ENCODE measurements at places on chromosomes 3 and 15.

DNA sequence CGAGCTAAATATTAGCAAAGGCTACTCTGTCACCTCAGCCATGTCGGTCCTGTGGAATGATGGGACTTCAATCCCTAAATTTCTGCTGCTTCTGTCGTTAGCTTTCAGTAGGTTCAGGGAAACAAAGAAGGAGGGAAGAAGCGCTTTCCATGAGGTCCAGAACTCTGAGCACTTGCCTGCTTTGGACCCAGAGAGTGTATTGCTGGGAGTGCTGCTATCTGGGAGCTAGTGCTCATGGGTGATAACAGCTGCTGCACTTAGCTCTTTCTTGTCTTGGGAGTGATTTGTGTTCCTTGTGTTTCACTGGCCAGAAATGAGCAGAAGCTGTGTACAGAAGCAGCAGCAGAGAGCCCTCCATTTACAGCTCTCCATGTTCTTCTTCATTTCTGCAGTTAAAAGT lies 369.8 kb downstream of the DIPK2A start:
- DNase-seq, result no peak

- no peak for DNase-seq
Measured at GRCh38 chr3:108175352-108175751, 46.9 kb downstream of the IFT57 start.

GRCh38 chr3:173703771-173704170 lies 306.2 kb downstream of the NLGN1 start:
- DNase-seq, result no peak

DNA sequence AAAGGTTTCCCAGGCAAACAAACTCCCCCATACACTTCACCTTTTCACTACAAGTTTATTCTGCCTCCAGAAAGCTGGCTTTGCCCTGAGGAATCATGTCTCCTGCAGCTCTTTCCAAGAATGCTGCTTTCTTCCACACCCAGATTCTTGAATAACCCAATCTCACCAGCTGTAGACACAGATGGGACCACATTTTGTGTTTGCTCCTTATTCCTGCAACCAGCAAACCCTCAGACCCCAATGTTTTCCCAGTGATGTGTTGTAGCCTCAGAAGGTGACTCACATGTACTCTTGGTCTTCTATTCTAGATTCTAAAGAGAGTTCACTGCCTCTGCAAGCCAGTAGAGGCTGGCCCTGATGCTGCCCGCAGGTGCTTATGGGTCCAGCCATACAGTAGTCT lies 23.6 kb upstream of the TRIM59 start:
- DNase-seq, result no peak

DNA sequence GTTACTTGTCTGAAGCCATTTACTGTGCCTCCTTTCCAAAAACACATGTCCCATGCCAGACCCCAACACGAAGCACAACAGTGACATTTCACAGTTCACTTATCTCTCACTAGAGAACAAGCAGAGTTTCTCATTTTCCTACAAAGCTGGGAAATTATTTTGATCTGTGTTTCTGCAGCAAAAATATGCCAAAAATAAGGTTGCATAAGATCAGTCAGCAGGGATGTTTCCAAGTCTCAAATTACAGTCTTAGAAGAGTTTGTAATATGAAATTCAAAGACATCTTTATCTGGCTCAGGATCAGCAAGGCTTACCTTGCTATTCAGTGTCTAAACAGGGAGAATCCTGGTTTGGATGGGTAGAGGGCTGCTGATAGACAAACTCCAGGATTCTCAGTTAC lies 75.5 kb downstream of the GJD2 start:
- DNase-seq, result no peak

GRCh38 chr3:195729476-195730251 lies 8.9 kb downstream of the MUC20 start:
- DNase-seq, result no peak

GRCh38 chr3:56753206-56753820 lies 48.4 kb downstream of the ARHGEF3 start:
- DNase-seq, result no peak

- no peak for DNase-seq
Measured at GRCh38 chr15:100966997-100967396, 47.8 kb downstream of the LRRK1 start.

DNA sequence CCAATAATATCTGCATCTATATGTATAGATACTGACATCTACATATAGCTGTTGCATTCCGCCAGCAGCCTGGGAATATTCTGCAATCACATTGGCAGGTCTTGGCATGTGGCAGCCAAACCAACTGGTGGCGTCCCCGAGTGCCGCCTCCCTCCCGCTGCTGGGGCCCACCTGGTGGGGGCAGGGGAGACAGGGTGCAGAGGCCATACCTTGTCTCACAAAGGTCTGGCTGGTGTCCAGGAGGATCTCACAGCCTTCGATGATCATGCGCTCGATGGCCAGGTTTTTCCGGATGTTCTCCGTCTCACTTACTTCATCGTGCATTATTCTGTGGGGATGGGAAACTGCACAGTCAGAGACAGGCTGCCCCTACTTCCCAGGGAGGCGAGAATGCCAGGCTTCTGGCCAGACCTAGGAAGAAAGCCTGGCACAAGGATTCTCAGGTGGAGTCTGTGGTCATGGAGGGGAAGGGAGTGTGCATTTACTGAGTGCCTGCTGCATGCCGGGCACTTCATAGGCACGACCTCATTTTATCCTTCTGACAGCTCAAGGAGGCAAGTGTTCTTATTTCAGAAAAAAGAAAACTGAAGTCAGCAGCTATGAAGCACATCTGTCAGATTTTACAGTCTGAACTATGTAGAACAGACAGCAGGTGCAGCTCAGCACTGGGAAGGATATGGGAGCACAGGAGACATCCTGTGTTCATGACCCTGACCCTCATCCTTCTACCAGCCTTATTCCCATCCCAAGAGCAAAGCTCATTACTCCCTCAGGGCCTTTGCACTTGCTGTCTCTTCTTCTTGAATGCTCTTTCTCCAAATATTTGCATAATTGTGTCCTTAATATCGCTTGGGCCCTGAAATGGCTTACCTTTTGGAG lies 62.8 kb downstream of the RASGRF1 start:
- no peak for DNase-seq

DNA sequence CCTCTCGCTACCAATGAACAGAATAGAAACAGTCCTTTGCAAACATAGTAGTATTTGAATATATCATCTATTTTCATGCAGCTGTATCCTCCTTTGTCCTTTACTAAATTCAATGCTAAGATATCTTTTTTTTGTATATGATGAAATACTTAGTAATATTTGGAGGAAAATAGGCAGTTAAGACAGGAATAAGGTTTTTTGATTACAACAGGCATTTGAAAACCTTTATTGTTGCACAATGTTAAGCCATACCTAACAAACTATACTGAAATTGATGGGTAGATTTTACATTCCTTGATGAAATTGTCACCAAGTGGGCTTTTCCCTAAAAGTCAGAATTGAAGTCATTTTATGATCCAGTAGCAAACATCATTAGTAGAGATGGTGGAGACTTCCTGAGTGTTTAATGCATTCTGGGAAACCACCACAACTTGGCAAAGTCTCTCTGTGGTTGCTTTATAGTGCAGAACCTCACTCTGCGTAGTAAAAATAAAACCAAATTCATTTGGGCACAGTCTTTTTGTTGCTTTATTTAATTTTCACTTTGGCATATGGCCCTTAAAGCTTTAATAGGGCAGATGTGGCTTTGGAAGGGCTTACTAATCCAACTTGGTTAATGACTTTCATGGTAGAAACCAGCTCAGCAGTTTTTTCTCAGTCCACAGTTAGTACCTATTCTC lies 216.0 kb downstream of the DIPK2A start:
- no peak for DNase-seq

DNA sequence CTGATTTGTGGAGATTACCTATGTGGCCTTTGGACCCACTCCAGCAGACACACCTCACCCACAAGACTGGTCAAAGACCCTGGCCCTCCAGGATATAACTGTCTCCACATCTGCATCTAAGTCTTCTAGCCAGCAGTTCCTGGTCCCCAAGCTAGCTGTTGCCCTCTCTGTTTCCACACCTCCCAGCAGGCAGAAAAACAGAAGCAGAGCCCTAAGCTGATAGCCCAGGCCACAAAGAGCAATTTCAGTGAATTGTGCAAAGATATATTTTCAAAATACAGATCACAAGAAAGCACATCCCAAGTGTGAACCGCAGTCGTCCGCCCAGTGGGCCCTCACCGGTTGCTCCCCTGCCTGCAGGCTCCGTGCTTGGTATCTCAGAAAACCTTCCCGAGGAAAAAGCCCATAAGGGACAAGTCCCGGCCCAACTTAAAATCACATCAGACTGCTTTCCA lies 2.6 kb downstream of the TNIK start:
- no peak for DNase-seq

- no peak for DNase-seq
Measured at GRCh38 chr3:183449391-183449790, 21.0 kb upstream of the MCF2L2 start.

GRCh38 chr15:77059786-77060361 lies 11.0 kb downstream of the TSPAN3 start:
- no peak for DNase-seq

DNA sequence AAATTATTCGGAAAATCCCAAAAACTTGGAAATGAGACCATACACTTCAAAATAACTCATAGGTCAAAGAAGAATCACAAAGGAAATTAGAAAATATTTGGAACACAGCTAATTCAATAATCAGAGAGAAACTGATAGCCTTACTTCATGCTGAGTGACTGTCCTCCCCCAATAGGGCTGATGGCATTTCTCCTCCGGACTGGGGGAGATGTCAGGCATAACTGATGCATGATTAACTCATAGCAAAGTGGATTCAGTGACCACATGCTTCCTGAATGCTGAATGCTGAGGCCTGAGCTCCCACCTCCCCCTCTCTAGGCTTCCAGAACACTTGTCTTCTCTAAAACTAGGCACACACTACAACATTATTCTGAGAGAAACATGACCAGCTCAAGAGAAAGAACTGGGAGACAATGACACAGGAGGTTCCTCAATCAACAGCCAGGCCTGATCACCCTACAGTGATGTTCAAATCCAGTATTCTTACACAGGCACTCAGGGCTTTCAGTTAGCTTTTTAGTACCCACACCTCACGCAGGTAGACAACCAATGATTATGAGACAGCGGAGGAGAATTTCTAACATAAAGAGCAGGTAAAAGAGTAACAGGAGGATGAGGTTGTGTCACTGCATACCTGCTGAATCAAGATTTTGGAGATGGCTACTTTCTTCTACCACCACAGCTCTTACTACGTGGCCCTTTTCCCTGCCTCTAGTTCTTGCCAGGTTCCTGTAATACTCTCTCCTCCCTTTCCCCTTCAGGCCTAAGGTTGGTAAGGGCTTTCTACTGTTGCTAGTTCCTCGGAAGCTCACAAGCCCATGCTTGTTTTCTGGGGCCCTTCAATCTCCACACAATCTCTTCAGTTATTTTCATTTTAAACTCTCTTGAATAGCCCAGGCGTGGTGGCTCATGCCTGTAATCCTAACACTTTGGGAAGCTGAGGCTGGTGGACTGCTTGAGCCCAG lies 96.1 kb downstream of the FMN1 start:
- DNase-seq, result no peak

DNA sequence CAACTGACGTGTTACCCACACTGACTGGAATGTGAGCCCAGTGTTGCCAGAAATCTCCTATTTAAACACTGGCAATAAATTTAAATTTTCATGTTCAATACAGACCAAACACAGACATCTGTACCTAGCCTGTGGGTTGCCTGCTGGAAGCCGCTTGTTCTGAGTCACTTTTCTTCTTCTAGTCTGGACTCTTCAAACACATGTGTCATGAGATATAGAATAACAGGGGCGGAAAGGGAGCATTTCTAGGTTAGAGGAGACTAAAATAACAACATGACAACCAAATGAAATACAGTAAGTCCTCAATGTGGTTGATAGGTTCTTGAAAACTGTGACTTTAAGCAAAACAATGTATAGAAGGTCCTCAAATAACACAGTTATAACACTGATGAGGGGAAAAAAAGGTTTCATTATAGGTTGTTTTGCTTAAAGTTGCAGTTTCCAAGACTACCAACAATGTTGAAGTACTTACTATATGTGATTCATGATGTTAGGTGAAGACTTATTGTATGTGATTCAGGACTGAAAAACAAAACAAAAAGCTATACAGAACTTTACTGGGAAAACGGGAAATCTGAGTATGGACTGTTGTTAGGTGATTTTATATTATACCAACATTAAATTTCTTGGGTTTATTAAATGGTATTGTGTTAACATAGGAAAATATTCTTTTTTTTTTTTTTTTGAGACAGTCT lies 63.1 kb downstream of the PRKAR2A start:
- no peak for DNase-seq

DNA sequence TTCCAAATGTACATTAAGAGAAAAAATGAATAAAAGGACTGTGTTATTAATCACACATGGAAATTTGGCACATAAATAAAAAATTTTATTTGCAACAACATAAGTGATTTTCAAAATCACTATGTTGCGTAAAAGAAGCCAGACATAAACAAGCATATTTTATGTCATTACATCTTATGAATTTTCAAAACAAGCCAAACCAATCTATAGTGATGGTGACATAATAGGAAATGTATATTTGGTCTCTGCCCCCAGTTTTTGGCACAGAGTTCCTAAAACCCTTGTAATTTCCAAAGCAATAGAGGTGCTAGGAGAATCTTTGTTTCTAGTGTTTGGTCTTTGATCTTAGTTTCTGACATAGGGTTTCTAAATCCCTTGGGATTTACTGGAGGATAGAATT lies 543.3 kb downstream of the ZBBX start:
- DNase-seq, result no peak

DNA sequence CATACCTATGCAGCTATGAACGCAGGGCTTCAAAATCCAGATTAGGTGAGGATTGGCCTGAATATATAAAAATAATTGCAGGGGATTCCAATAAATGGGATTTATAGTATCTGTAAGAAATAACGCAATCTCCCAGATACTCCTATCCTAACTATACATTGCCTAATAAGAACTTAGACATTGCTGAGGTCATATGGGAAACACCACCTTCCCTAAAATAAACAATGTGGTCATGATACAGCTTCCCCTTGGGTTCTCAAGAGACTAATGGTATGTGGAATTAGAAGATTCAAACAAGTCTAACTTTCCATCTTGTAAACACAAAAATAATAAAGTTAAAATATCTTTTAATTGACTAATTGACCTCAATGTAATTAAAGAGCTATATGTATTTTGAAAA lies 28.2 kb downstream of the UBE3A start:
- DNase-seq, result no peak

GRCh38 chr15:73196113-73196512 lies 143.8 kb downstream of the NEO1 start:
- DNase-seq, result no peak

DNA sequence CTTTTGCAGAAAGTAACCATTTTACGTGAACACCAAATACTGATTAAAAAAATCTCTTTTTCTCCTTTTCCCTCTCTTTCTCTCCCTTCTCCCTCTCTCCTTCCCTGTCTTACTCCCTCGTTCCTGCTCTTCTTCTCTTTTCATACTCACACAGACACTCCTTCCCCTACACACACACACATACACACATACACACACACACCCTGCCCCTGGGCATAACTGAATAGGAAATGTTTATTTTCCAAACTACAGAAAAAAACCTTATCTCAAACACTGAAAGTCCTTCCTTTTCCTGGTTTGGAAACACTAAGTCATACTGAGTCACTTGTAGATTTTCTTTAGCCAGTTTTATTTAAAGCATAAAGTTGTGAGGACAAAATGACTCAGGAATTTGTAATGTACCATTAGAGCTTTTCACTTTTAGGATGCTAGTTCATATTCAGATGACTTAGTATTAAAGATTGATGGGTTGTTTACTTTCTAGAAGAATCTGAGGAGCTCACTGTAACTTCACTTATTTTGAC lies 62.4 kb downstream of the MBNL1 start:
- no peak for DNase-seq

Measured in NCI-H187 (cell line).